ENCODE measurements at places on chromosomes 1 and 21.

- no peak for DNase-seq
Measured at GRCh38 chr1:21669258-21670058, at the start of gene RAP1GAP. Gene RAP1GAP, minus strand, starts transcription at chr1:21669357. Its CDS starts 49,325 bp downstream, at chr1:21620032.

GRCh38 chr21:28801906-28802305, 190.8 kb downstream of the LTN1 start:
- no peak for DNase-seq

GRCh38 chr1:41799723-41800122, 119.0 kb downstream of the HIVEP3 start:
- DNase-seq = no peak

DNA sequence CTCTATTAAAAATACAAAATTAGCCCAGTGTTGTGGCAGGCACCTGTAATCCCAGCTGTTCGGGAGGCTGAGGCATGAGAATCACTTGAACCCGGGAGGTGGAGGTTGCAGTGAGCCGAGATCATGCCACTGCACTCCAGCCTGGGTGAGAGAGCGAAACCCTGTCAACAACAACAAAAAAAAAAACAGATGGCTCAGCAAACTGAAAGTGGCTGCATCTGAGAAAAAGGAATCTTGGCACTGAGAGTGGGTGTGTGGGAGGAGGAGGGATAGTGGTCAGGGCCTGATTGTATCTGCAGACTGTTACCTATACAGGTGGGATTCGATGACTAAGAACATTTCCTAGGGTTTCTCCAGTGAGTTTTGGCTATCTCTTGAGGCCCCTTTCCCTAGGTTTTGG, 122.2 kb upstream of the BARHL2 start:
- no peak for DNase-seq

DNA sequence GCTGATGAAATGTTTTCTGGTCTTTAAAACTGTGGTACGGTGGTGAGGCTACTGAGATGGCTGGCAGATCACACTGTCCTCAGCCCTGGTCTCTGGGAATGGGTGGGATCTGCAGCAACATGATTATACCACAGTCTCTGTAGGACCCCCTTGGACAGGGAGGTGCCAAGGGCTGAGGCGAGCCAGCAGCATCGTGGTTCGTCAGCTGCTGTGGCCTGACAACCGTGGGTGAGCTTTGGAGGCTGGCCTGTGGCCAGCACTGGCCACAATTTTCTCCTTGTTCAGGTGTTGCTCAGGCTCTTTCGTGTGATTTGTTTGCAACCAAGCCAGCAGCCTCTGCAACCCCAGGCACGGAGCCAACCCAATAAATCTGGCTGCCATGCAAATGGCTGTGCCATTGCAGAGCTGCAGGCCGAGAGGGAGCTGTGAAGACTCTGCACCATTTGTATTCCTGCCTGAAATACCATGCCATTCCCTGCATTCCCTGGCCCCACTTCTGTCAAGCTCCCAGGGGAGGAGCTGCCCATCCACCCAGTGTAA, 70.9 kb downstream of the PCP4 start:
- peak; percentile 17 for DNase-seq

- DNase-seq = no peak
Measured at GRCh38 chr1:200528858-200529606, 91.5 kb downstream of the KIF14 start.

DNA sequence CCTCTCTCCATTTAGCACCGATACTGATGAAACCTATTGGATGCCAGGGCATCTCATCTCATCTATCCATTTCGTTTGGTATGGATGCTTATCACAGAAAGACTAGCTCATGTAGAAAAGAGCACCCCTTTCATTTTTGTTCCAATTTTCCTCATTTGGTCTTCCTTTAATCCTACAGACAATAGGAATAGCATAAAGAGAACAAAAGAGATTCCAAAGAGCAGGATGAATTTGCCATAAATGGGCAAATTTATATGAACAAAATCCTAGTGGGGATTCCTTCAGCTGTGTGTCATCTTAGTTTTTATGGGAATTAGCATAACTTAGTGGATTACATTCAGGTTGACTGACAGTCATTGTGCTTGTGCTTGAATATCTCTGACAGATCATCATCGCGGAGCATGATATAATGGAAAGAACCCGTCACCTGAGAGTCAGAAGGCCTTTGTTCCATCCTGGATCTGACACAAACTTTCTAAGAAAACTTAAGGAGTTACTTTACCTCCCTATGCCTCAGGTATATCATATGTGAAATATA, 777.5 kb upstream of the ADGRL2 start:
- no peak for DNase-seq

- DNase-seq = no peak
Measured at GRCh38 chr1:114390361-114390760, 120.6 kb downstream of the TRIM33 start.

DNA sequence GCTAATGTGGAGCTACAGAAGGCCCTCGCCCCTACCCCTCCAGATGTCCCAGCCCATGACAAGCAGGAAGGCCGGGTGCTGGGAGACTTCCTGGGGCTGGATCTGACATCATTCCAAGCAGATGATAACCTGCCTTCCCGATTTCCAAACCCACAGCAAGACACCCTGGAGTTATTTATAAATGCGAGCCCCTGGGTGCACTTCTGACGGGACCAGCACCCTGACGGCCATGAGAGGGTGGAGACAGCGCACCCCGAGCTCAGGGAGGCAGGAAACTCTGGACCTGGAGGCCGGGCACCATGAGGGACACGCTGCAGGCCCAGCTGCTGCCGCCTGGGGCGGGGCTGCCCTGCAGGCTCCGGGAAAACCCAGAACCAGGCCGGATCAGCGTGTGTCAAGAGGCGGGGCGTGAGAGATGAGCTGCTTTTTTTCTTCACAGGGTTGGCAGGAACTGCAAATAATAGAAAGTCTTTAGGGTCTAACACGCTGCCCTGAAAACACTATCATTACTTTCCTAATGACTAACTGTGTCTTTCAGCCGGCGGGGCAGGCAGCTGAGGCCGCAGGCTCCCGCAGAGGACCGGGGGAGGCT, 2.5 kb upstream of the PCBP3 start:
- peak; percentile 21 for DNase-seq

GRCh38 chr21:44751186-44751798, 39.9 kb upstream of the TSPEAR start:
- no peak for DNase-seq

DNA sequence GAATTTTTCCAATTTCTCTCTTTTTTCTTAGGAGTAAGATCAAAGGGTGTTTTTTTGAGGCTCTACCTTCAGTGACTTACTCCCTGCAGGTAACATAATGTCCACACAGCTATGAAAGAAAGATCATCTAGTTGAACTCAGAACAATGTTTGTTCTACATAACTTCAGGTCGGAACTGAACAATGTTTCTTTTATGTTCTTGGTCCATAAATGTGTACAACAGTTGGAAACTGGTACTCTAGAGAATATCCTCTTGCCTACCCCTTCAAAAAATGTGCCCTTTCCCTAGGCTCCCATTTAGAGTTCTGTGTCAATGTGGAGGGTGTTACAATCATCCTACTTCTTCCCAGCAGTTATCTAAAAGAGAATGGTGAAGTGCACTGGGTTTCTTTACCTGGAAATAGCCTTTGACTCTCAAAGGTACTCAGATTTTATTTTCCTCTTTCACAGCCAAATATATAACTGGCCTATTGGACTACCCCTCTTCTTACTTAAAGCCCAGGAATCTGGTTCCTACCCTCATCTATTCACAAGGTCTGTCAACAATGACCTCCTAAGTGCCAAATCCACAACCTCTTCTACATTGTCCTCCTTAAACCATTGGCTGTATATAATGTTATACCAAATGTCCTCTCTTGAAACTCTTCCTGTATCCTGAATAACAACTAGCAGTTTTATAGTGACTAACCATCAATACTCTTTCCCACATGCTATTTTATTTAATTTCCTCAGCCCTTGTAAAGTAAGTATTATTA, 42.3 kb downstream of the CD58 start:
- DNase-seq = no peak

DNA sequence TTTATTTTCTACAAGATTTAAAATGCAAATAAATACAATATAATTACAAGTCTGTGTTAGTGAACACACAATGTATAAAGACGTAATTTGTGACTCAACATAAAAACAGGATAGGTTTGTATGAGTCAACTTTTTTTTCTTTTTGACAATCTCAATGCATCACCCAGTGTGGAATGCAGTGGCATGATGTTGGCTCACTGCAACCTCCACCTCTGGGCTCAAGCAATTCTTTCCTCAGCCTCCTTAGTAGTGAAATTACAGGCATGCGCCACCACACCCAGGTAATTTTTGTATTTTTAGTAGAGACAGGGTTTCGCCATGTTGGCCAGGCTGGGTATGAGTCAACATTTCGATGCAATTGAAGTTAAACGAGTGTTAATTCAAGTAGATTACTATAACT, 5.9 kb upstream of the SPRR2E start:
- DNase-seq = no peak

DNA sequence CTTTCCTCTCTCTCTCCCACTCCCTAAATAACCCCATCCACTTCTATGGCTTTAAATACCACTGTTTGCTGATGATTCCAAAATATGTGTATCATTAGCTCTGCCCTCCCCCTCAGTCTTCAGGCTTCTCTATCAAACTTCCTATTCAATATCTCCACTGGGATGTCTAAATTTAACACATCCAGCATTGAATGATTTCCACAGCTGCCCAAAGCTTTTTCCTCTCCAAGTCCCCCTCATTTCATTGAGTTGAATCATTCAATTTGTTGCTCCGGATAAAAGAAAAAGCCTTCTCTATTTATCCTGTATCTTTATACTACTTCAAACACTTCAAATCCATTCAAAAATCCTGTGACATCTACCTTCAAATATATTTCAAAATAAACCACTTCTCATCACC, 225.0 kb downstream of the SEC16B start:
- DNase-seq = no peak

DNA sequence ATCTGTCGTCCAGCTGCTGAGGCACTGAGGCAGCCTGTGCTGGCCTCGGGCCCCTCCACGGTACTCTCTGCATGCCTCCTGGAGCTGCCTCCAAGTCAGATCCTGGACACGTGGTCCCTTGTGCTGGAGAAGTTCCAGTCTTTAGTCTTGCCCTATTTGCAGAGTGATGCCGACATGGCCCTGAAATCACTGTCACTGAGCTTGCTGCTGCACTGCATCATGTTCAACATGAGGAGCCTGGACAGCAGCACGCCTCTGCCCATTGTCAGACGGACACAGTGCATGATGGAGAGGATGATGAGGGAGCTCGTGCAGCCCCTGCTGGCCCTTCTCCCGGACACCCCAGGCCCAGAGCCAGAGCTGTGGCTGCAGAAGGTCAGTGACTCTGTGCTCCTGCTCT, 10.0 kb downstream of the URB2 start:
- DNase-seq = no peak

DNA sequence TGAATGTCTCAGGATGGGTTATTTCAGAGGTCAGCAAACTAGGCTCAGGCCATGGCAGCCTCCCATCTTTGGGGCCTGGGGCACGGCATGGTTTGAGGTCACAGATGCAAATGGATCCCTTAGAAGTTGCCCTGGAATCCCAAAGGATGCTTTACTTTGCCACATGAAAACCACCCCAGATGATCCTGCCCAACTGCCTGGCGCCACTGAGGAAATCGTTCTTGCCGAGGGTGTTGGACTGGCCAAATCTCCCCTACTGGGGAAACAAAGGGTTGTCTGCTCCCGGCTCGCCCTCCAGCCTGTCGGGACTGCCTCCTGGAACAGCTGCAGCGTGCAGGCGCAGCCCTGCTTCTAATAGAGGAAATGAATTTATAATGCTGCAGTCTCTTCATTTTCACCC, 173.0 kb upstream of the LMO4 start:
- DNase-seq = no peak

DNA sequence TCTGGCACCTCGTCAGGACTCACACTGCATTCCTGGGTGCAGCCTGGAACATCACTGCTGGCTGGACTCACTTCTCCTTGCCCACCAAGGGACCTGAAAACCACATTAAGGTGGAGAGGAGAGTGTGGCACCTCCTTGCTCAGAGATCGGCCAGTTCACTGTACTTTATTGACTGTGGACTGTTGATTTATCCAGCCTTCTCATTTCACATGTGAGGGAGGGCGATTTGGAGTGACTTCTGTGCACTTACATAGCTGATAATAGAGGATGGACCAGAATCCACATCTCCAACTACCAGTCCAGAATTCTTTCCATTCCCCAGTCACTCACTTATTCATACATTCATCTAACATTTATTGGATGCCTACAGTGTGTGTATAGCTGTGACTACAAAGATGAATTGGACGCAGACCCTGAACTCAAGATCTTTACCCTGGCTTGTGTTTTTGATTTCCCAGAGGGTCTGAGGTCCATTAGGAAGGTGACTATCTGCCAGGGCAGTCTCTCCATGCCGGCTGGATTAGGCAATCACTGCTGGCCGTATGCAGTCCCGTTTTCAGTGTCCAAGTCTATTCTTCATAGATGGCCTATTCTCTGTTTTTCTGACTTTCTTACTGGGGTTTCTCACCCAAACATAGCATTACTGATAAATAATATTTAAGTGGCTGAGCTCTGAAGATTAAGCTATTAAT, 233.5 kb upstream of the SGIP1 start:
- no peak for DNase-seq

DNA sequence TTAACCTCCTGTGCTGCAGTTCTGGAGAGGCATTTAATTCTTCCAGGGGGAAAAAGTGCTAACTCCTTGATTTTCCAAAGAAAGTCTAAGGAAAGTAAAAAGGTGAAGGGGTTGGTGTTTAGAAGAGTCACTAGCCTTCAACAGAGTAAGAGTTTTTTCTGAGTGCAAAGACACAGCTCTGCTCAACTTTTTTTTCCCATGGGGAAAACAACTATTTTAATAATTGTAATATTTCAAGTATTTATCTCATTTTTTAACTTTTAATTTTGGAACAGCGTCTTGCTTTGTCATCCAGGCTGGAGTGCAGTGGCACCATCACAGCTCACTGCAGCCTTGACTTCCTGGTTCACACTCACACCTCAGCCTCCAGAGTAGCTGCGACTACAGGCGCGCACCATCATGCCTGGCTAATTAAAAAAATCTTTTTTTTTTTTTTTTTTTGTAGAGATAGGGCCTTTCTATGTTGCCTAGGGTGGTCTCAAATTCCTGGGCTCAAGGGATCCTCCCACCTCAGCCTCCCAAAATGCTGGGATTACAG, 202.6 kb downstream of the APP start:
- no peak for DNase-seq

DNA sequence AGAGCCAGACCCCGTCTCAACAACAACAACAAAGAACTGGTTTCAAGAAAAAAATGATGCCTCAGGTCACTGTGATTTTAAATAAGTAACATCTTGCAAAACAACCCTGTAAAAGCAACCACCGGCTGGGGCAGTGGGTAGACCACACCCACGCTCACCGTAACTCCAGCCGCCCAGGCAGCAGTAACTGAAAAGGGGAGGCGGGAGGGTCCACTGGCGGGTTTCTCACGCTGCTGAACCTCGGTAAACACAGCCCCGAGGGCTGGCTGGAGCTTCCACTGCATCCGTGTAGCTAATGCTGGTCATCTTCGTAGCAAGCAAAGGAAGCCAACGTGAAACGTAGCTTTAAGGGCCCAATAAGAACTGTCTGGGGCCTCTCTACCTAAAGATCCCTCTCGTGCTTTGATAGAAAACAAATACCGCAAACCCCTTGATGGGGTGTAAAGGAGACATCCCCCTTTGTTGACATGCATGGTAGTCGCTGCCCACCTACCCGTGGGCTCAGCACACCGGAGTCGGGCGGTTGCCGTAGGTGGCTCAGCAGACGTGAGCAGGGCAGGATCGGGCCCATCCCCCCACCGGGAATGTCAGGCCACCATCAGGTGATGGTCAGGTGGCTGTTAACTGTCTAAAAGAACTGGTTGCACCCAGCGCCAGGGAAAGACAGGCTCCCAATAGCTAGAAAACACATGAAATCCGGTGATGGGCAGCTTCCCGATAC, 4.2 kb downstream of the C1orf159 start:
- DNase-seq = no peak

Data from LNCaP clone FGC (cell line).